Esophagus squamous epithelium (tissue), 5 donors: ENCODE measurements at places on chromosomes 12 and 14.

DNA sequence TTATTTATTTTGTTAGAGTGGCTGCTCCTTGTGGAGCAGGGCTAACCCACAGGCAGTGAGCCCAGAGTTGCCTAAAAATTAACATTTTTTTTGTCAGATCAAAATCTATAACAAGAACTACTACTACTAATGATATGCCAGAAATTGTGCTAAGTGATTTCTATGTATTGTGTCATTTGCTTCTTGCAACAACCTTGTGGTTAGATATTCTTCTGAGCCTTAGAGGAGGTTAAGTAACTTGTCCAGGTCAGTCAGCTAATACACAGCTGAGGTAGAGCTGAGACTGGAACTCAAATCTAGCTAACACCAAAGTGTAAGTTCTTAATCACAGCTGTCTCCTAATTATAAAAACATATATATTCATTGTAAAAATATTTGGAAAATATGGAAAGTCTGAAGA, 29.8 kb downstream of the CFL2 start:
- no peak for DNase-seq

DNA sequence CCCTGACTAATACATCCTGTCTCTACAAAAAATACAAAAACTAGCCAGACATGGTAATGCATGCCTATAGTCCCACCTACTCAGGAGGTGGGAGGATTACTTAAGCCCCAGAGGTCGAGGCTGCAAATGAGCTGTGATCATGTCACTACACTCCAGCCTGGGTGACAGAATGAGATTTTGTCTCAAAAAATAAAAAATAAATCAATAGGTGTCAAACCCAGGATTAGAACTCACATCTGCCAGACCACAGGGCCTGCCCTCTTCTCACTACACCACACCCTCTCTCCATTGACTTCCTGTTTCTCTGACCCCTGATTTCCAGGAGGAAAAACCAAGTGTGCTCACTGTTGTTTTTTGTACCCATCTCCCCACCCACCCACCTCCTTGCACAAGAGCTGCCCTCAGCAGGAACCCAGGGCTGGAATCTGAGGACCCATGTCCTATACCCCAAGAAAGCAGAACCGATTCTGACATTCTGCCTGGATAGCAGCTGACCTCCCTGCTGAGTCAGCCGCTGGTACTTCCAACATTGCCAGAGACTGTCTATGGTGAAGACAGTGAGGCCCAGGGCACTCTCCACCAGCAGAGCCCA, 6.2 kb downstream of the CMKLR1 start:
- DNase-seq, result no peak

GRCh38 chr14:101065696-101066694, 162.5 kb upstream of the RTL1 start:
- DNase-seq, result no peak

GRCh38 chr14:50797250-50798047, 33.5 kb downstream of the NIN start:
- no peak for DNase-seq

GRCh38 chr14:39219075-39219499, 14.6 kb upstream of the MIA2 start:
- no peak for DNase-seq

DNA sequence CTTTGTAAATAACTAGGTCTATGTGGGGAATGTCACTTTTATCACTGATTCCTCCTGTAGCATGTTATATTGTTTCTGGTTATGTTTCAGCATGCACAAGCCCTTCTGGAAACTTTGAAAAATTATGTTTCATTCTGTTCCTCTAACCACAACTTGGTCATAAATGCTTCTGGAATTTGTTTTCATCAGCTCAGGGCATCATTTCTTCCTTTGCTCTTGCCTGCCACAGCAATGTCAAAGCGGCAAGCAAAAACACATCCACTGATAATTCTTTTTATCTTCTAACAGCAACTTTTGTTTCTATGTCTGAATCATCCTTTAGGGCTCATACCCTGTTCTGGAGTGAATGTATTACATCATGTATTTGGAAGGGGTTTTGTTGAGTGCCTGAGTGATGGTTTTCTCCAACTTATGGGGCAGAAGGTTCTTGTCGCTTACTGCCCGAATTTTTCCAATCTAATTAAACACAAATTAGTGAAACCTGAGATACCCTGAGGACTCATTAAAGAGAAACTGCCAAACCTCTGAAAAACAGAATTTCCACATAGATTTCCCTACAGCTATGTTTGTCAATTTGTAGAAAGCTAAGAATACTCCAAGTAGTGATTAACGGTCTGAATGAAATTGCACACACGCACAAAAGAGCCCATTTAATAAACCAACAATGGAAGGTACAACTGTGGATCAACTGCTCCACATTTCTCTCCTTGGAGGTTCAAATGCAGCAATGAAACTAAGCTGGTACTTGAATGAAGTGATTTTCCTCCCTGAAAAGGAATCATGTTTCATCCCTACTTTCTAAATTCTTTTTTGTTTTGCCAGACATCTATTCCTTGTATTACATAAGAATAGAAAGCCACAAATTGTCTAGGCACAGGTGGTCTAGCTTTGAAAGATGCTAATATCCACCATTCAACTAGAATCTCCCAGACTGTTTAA, 173.5 kb upstream of the KRR1 start:
- no peak for DNase-seq

DNA sequence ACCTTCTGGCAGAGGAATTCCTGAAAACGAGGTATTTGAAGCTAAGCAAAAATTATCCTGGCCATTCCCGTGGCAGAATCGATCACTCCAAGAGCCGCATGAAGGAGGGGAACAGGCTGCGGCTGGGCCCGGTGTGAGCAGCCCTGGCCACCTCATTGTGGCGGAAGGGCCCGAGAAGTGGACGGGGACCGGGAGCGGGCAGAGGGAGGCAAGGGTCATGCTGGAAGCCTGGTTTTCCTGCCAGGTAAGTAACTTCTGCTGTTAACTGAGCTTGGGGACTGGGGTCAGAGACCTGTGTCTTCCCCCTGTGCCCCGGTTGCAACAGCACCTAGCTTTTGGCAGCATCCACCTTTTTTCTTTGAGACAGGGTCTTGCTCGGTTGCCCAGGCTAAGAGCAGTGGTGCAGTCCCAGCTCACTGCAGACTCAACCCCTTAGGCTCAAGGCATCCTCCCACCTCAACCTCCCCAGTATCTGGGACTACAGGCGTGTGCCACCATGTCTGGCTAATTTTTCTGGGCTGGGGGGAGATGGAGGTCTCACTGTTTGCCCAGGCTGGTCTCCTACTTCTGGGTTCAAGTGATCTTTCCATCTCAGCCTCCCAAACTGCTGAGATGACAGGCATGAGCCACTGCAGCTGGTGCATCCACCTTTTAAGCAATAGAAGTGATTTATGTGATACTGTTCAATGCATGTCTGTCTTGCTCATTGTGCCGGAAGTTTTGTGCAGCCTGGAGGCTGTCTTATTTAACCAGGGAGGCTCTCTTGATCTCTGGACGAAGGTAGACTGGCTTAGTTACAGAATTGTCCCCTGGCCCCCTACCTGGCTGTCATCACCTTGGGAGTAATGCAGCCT, 174.0 kb upstream of the MYL2 start:
- no peak for DNase-seq

DNA sequence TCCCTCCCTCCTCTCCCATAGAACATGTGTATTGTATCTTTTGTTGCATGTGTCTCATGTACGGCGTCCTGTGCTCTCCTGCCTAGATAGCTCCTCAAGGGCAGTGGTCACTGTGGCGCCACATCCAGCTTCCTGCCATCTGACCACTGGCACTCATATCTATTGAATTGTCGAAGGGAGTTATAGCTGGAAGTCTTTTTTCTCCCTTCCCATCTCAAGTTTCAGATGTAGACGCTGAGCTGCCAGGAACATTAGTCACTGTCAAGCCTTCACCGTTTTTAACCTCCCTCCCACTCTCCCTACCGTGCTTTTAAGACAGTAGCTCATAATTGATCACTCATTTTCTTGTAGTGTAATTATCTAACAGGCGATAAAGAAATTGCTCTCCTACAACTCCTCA, 33.0 kb downstream of the MTHFD1 start:
- DNase-seq, result no peak

- no peak for DNase-seq
These were observed 19.0 kb downstream of the IFNG start for GRCh38 chr12:68140556-68140955.

- no peak for DNase-seq
These were observed 51.8 kb downstream of the FAM222A start for GRCh38 chr12:109765446-109765810.

GRCh38 chr12:102496591-102496990, 16.2 kb upstream of the IGF1 start:
- DNase-seq, result no peak

DNA sequence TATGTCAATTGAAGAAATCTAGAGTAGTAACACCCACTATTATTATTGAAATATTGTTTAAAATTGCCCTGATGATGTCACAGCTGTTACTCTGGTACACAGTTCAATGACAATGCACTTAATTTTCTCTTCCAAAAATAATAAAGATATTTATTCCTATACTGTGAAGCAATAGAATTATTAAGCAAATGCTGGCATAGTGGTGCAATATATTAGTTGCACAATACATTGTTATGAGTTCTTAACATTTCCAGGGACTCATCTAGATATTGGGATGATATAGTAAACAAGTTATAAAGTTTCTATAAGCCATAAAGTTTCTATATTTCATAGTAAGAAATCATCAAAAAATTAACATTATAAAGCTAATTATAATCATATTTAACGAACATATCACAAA, 897.8 kb downstream of the LRFN5 start:
- no peak for DNase-seq

DNA sequence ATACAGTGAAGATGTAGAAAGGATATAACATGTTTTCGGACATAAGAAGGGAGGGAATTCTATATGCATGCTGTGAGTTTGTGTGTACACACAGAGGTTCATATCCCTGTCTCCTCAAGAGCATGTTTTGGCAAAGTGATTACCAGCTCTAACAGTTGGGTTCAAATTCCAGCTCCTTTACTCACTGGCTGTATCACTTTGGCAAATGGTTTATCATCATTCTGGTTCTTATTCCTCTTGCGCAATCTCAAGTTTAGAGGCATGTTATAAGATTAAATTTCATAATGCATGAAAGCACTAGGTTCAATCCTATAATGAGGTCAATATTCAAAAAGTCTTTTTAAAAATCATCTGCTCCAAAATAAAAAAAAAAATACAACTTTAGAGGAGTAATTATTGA, 107.7 kb upstream of the LRFN5 start:
- no peak for DNase-seq

DNA sequence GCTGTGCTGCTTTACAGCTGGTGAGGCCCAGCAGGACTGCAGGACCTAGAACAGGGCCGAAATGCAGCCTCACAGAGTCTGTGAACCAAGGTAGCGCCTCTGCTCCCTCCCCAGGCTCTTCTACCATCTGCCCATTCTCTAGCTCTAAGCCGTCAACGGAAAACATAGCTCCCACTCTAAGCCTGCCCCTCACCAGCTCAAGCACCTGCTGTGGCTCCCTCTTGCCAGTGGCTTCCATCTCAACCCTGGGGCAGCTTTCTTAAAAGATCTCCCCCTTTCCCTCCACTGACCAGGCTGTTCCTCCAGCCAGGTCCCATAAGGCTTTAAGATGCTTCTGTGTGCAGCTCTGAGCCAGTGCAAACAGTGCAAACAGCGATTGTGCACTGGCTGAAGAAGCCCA, 61.3 kb downstream of the RFLNA start:
- DNase-seq, result no peak

DNA sequence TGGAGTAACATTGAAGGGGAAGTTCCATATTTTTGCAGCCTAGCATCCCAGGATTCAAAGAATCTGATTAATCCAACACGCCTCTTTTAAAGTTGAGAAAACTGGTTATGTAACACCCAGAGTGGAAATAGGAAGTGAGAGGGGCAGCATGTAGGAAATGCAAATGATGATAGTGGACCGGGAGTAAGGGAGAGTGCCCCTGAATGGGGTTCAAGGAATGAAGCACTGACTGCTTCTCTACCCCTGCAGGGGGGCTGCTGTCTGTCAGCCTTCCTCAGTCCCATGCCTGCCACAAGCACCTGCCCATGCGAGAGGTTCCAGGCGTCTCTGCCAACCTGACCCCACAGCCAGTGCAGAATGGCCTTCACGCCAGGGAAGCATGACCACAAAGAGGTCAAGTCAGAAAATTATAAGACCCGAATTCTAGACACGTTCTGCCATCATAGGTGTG, 126.5 kb upstream of the CCND2 start:
- no peak for DNase-seq

GRCh38 chr14:31926123-31926522, 151.0 kb upstream of the ARHGAP5 start:
- DNase-seq, result no peak

DNA sequence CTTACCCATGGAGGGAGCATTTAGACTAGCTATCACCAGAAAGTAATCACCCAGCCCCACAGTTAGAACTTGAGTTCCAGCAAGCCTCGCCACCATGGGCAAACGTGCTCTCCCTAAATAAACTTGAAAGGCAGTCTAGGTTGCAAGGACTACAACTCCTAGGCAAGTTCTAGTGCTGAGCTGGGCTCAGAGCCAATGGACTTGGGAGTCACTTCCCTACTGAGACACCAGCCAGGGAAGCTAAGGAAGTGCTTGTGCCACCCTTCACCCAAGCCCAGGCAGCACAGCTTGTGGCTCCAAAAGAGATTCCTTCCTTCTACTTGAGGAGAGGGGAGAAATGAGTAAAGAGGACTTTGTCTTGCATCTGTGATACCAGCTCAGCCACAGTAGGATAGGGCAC, 57.9 kb downstream of the SLCO1A2 start:
- no peak for DNase-seq

GRCh38 chr14:72742838-72743195, 151.1 kb downstream of the DPF3 start:
- no peak for DNase-seq

DNA sequence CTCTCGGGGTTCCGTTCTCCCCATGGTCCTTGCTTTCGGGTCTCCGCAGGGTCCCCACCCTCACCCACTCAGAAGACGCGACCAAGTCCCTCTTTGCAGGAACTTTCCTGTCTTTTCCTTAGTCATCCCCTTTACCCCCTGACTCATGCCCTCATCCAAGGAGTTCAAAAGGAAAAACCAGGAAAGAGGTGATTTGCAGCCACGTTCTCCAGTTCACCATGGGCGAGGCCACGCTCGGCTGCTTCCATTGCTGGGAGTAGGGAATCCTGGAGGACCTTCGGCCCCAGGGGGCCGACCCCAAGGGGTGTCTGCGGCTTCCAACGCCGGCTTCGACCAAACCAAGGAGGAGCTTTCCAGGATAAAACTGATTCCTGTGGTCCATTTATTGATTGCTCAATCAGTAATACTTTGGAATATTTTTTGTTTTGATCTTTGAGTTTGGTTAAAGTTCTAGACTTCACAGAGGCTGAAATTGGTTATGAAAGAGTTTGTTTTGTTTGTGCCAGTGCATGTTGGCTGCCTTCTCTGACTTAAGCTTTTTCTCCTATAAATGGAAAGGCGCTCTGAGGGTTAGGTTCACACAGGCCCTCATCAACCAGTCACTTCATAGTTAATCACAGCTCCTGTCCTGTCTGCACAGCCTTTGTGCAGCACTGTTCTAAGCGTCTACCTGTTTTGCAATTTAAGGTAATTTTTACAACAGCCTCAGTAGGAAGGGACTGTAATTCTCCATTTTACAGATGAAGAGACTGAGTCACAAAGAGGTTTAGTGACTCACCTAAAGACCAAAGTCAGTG, 827 bp downstream of the ALDH2 start:
- DNase-seq, result no peak

GRCh38 chr12:110280392-110280778, 662 bp upstream of the ATP2A2 start:
- DNase-seq, result no peak
